ENCODE measurements at places on chromosomes 16 and 17. TPM values are rescaled to one million over a fixed set of nuclear protein-coding genes. Genes with fewer than 3 reads are reported as not detected.

The ABCC11 gene
- total RNA-seq: not detected

DNA sequence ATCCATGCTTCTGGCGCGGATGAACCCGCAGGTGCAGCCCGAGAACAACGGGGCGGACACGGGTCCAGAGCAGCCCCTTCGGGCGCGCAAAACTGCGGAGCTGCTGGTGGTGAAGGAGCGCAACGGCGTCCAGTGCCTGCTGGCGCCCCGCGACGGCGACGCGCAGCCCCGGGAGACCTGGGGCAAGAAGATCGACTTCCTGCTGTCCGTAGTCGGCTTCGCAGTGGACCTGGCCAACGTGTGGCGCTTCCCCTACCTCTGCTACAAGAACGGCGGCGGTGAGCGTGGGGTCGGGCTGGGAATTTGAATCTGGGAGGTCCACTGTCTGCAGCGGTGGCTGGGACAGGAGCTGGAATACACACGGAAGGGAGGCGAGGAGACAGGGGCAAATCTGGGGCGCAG lies 904 bp downstream of the SLC6A2 start:
- peaks cover 21% of the 10 kb centered on the region for H3K27me3 ChIP-seq
- no peak overlapping the region for H3K4me3 ChIP-seq
- H3K36me3 ChIP-seq: no peaks in the 10 kb centered on the region
- no peaks in the 10 kb centered on the region for H3K4me1 ChIP-seq
- H3K27ac ChIP-seq: no peak overlapping the region
- DNase-seq: no peak

The ZPBP2 gene
- total RNA-seq: 0.14 TPM

- H3K4me1 ChIP-seq: peaks cover 16% of the 10 kb centered on the region
- DNase-seq: no peak
- H3K4me3 ChIP-seq: peak overlapping the region; percentile 77
- peaks cover 3% of the 10 kb centered on the region for H3K27me3 ChIP-seq
- H3K36me3 ChIP-seq: peaks cover 20% of the 10 kb centered on the region
These were observed 741 bp upstream of the TLCD3A start for GRCh38 chr17:731644-732066.

The CHST6 gene
- not detected for total RNA-seq

The WNT3 gene
- not detected for total RNA-seq

DNA sequence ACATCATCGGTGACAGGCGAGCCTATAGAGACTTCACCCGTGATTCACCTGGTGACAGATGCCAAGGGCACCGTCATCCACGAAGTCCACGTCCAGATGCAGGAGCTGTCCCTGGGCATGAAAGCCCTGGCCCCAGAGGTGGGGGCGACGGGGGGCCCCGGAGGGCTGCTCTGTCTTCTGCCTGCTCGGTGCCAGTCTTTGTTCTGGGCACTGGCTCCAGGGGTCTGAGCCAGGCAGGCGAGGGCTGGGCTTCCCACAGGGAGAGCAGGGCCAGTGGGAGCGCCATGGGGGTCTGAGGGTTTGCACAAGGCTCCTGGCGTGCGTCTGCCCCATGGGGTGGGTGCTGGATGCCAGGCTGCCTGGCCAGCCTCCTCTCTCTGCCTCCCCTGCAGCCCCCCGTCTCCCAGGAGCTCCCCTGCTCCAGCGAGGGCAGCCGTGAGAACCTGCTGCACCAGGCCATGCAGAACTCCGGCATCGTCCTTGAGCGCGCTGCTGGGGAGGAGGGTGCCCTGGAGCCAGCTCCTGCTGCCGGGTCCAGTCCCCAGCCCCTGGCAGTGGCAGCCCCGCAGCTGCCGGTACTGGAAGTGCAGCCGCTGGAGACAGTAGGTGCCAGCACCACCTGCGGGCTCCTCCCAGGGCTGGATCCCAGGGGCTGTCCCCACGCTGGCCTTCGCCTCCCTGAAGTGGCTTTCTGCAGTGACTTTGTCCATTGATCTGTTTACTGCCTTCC lies 3.0 kb upstream of the DNASE1L2 start:
- DNase-seq: no peak
- H3K4me1 ChIP-seq: no peaks in the 10 kb centered on the region
- peaks cover 6% of the 10 kb centered on the region for H3K36me3 ChIP-seq
- no peak overlapping the region for H3K27ac ChIP-seq
- H3K4me3 ChIP-seq: no peak overlapping the region

The MMP28 gene
- total RNA-seq: 0.75 TPM

DNA sequence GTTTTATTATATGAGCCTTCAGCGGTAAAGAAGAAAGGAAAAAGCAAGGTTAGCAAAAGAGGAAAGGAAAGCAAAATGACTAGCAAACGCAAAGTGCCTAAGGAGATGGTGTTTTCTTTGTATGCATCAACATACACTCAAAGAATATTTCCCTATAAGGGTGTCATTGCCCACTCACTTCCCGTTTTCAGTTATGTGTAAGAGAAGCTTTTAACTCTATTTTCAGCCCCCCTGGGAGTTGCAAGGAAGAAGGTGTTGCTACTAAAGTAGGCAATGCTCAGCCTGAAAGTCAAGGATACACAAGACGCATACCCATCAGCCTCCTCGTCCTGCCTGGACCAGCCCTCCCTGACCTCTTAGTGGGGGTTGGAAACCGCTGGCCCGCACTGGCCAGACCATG lies 267.7 kb upstream of the ZFHX3 start:
- no peak overlapping the region for H3K4me3 ChIP-seq
- H3K27ac ChIP-seq: no peak overlapping the region
- H3K27me3 ChIP-seq: no peaks in the 10 kb centered on the region

The TPSD1 gene
- total RNA-seq: not detected

DNA sequence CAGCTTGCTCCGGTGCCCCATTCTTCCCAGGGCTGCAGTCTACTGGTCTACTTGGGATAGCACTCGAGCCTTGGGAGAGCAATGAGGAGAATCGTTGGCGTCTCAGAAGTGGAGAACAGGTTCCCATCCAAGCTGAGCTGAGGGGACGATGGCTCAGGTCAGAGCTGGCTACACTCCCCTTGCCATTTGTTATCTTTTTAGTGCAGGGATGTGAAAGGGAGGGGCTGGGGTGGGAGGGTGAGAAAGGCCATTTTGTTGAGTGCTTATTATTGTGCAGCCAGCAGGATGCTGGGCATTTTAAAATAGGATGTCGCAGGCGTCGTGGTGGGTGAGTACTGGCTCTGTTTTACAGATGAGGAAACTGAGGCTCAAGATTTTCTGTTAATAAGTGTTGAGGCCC lies 410.8 kb downstream of the SNX29 start:
- H3K27ac ChIP-seq: no peak overlapping the region
- no peaks in the 10 kb centered on the region for H3K27me3 ChIP-seq
- no peaks in the 10 kb centered on the region for H3K36me3 ChIP-seq

The CMTM2 gene
- 1.3 TPM for total RNA-seq

DNA sequence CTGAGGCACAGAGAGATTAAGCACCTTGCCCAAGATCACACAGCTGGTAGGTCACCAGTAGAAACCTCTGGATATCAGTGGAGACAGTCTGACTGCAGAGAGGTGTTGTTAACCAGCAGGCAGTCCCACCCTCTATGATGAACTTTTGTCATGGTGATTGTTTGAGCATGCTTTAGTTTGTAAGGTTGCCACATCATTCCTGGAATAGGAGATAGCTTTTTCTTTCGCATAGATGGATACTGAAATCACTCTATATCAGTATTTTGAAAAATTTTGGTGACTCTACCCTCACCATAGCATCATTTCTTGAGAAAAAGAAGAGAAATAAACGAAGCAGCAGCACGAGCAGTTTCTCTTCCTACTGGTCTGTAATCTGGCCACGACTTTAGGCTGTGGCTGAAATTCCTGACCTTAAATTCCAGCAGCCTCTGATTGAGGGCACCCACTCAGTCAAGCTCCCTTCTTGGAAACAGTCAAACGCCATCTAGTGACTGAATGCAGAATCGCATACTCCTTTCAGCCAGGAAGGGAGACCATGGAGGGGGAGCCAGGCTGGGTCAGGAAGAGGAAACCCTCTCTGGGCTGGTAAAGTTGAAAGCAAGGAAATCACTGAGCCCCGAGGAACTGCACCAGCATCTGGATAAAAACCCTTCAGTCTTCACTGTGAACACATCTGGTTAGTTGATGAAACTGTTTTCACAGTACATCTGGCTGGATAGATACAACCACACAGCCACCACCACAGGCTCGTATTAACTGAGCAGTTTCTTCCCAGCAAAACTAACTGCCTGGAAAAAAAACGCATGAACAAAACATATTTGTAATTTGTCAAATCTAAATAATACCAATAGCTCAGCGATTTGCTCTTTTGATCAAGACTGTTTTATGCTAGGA lies 108.5 kb upstream of the XYLT1 start:
- H3K4me1 ChIP-seq: peaks cover 3% of the 10 kb centered on the region
- H3K27me3 ChIP-seq: peaks cover 13% of the 10 kb centered on the region
- peak; percentile 39 for DNase-seq
- no peak overlapping the region for H3K27ac ChIP-seq

DNA sequence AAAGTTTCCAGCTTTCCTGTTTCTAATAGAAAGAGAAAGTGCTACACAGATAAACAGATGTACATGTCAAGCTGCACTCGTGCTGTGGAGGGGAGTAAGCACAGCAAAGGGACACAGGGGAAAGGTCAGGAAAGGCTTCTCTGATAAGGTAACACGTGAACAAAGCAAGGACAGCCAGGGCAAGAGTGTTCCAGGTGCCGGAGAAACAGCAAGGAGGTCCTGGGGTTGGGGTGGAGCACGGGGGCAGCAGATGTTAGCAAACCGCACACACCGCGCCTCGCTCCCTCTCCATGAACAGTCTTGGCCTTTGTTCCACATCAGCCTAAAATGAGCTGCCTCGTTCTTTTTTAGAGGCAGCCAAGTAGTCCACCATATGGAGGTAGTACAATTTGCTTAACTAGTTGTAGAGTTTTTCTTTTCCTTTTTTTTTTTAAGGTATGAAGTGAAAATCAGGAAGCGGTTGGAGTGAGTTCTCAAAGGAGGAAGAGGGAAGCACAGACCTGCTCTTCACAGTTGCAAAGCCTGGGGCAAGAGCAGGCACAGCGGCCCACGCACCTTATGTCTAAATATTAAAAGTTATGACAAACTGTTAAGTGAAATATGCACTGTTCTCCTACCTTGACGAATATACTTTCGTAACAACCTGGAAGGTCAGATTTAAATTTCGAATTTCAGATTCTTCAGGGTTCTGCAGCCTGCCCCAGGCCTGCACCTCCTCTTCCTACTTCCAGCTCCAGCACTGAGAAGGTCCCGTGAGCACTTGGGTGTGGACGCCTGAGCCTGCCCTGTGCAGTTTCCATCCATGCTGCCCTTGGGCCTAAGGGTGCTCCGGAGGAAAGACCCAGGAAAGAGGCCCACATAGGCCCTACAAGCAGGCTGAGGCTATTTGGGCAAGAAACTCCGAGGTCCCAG lies 41.5 kb upstream of the RPH3AL start:
- H3K4me3 ChIP-seq: no peak overlapping the region
- DNase-seq: no peak
- no peaks in the 10 kb centered on the region for H3K36me3 ChIP-seq
- no peak overlapping the region for H3K27ac ChIP-seq

DNA sequence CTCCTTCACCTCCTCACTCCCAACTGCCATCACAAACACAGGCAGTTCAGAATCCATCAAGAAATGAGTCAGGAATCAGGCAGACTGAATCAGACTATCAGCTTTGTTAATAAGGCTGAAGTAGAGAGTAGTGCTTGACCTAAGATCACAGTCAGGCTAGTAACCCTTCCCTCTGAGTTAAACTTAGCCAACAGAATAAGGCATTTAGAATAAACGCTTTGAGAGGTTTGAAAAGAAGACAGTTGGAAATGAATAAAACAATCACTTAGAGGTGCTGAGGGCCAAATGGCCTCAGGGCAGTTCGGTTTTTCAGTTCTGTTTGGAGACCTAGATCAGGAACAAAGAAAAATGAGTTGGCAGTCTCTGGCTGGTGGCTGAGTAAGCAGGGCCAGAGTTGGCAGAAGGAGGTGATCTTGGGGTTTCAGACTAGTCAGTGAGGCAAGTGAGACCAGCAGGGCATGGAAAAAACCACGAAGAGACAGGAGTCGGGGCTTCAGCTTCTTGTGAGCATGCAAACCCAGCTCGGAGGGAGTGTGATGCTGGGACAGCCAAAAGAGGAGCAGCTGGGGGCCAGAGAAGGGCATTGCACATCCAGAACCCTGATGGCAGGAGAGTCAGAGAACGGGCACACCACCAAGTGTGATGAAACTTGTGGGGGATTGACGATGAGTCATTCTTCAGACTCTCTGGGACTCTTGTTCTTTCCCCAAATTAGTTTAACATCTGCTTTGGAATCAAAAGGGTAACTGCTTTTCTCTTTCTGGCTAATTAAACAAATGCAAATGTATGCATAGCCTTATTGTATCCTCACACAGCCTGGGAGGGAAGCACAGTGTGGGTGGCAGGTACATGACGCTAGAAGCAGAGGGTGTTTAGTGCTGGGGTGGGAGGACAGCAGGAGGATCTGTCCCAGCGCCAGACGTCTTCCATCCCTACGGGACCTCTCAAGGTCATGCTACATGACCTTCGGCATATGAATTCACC lies 54.8 kb downstream of the SPECC1 start:
- H3K36me3 ChIP-seq: no peaks in the 10 kb centered on the region
- peaks cover 4% of the 10 kb centered on the region for H3K4me1 ChIP-seq
- H3K27ac ChIP-seq: no peak overlapping the region
- H3K4me3 ChIP-seq: no peak overlapping the region

The MYH13 gene
- not detected for total RNA-seq

- no peaks in the 10 kb centered on the region for H3K27me3 ChIP-seq
These were observed 14.7 kb downstream of the GSPT1 start for GRCh38 chr16:11901091-11901490.

- H3K4me1 ChIP-seq: no peaks in the 10 kb centered on the region
- H3K36me3 ChIP-seq: no peaks in the 10 kb centered on the region
- no peaks in the 10 kb centered on the region for H3K27me3 ChIP-seq
- H3K4me3 ChIP-seq: no peak overlapping the region
These were observed 17.4 kb upstream of the MPRIP start for GRCh38 chr17:17024778-17025300.

The AANAT gene
- not detected for total RNA-seq

The HS3ST3A1 gene
- total RNA-seq: not detected

The NLRC3 gene
- 97.4 TPM for total RNA-seq

DNA sequence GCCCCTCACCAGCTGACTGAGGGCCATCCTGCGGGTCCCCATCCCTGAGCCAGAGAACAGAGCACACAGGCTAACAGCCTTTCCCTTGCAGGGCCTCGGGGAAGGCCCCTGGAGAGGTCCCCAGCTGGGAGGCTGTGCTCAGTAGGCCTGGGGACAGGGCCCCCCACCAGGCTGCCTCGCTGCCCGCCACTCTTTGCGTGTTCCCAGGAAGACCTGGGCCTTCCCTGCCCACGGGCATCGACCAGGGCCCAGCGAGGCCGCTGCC lies 785 bp downstream of the HID1 start:
- peak overlapping the region; percentile 42 for H3K4me3 ChIP-seq
- no peak for DNase-seq
- no peaks in the 10 kb centered on the region for H3K36me3 ChIP-seq
- no peak overlapping the region for H3K27ac ChIP-seq

- peak; percentile 16 for DNase-seq
- H3K4me3 ChIP-seq: no peak overlapping the region
- no peaks in the 10 kb centered on the region for H3K27me3 ChIP-seq
These were observed 41.9 kb downstream of the MEAK7 start for GRCh38 chr16:84462296-84463210.

The KATNB1 gene
- total RNA-seq: 31.1 TPM

The SLC47A1 gene
- not detected for total RNA-seq

The BCL6B gene
- 0.36 TPM for total RNA-seq

All from activated naive CD8-positive, alpha-beta T cell treated with anti-CD3 and anti-CD28 coated beads, Interleukin-2, amount 10 ng/mL, durations not matched to agents 7 days and 5 days (primary cell).